ENCODE measurements at places on chromosomes 13 and 19. TPM values are rescaled to one million over a fixed set of nuclear protein-coding genes. Genes with fewer than 3 reads are reported as not detected.

The ZNF146 gene
- 80.6 TPM for polyA plus RNA-seq

The CPAMD8 gene
- polyA plus RNA-seq: 0.74 TPM

The FCER2 gene
- polyA plus RNA-seq: not detected

The GAS6 gene
- polyA plus RNA-seq: 0.47 TPM

The SELENOV gene
- polyA plus RNA-seq: not detected

The MBD3L3 gene
- polyA plus RNA-seq: not detected

The CYP4F3 gene
- polyA plus RNA-seq: not detected

All from CD8-positive, alpha-beta memory T cell (primary cell).